ENCODE measurements at places on chromosomes 11 and 22.
A peak's percentile ranks its signal among the peaks of the same experiment; 100 is the strongest.

DNA sequence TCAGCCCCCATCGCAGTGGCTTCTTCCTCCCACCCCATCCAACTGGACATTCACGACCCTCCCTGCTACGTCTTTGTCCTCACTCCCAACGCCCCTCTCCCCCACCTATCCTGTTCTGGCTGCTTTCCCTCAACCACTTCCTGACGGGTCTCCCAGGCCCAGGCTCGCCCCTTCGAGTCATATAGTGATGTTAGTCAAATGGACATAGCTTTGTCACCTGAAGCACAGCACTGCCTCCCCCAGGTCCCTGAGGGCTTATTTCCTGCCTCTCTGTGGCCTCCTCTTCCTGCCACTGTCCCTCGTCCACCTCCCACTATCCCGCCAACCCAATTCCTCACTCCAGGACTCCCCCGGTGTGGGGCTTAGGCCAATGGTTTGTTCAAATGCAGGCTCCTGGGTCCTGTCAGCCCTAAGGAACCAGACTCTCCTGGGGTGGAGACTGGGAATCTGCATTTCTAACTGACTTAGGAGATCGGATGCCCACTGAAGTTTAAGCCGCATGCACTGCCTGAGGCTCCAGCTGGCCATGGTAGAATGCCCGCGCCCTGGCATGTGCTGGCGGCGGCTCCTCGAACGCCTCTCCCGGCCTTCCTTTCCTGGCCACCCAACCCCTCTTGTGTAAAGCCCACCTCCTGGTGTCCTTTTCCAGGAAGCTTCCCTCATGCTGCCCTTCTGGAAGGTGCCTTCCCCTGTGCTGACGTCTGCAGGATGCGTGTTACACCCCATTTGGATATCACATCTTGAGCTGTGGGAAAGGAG is 18.3 kb downstream of the SUN2 start:
- DNase-seq, result no peak

DNA sequence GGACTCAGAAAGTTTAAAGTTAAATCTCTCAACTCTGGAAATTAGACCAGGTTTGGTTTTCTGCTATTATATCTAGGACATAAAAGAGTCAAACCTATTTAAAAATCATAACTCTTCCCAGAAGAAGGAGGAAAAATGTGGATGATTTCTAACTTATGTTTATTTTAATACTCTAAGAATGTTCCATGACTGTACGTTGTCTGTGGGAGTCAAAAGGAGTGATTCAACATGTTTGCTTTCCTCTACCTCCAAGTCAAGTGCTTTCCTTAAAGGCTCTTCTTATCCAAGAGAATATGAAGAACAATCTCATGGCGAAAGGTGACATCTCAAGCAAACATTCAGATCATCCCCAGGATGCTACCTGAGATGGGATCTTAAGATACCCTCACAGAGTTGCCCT is 21.6 kb downstream of the OR51E1 start:
- DNase-seq, result peak; percentile 24

DNA sequence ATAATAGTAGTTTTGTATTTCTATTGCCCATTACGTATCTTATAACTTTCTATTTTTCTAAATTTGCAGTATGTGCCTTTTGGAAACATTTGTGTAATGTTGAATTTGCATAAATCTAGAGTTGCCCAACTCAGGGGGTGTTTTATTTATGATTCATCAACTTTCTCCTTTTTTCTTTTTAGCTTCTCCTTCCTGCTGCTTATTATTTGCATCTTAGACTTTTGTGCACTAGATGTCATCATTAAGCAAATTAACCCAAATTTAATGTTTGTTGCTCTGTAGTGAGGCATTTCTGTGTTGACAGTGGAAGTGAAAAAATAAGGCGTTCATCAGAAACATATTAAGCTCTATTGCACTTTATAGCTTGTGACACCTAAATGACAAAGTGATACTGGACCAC is 56.2 kb upstream of the ZBED5 start:
- no peak for DNase-seq

GRCh38 chr11:117428186-117428855 is 100.7 kb downstream of the CEP164 start:
- no peak for DNase-seq

DNA sequence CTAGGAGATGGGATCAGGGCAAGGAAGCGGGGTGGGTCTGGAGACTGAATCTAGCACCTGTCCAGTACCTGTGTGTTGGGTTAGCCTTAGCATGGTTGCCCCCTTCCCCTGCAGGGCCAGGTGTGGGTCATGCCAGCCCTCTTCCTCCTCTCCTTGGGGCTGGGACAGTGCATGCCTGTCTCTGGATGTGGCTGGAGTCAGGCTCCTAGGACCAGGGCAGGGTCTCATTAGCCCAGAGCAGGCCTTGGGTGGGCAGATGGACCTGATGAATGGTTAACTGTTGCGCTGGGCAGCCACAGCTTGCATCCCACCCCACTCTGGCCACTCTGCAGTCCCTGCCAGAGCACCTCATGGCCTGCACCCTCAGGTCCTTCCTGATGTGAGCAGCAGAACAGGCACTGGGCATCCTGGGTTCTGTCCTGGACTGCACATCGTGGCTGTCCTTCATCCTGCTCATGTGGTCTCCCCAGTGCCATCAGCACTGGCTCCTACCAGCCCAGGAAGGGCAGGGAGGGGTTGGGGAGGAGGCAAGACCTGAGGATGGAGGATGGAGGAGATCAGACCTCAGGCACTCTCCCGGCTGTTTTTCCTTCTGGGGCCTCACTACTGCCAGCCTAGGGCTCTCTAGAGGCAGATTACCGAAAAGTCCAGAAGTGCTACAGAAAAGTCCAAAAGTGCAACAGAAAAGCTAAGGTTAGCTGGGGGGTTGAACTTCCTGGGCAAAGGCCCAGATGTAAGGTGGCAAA is 12.8 kb upstream of the CHRM1 start:
- DNase-seq, result no peak

DNA sequence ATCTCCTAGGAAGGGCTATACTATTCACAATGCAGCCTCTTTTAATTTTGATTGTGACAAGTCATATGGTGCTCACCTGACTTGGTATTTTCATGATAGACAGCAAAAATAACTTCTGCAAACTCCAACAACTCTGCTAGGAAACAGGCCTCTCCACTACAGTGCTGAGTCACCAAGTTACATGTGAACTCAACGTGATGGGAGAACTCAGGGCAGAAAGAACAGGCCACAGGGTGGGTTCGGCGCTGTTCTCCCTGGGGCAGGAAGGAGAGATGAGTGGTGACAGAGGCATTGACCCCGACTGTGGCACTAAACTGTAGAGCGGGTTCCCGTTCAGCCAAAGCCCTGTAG is 76.6 kb upstream of the UCP3 start:
- no peak for DNase-seq

GRCh38 chr11:33934450-33934849 is 42.6 kb upstream of the LMO2 start:
- DNase-seq, result no peak

DNA sequence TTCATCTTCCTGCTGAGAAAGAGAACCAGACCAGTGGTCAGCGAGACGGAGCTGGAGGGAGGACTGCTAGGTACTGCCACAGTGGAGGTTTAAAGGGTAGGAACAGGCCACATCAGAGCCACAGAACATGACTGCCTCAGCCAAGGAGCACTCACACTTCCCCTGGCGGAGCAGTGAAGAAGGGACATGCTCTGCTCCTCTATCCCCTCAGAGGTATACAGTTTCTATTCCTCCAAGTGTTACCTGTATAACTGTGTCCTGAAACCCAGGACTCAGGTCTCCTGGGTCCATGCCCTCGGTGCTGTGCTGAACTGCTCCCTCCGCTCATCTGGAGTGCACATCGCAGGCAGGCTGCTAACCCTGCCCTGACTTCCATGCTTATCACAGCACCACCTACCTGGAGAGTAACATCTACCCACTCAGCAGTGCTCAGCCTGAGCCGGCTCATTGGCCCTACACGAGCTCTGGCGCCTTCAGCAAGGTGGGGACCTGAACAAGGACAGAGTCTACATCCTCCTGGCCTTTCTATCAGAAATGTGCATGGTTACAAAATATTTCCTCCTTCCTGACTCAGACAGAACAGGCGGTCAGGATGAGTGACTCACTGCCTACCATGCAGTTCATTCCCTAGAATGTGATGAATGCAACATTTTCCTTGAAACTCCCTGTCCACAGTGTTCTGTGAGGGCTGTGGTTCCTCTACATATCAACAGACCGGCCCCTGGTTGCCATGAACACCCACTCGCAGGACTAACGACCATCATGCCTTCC is 52.9 kb downstream of the C11orf58 start:
- DNase-seq, result peak; percentile 78
